ENCODE measurements at places on chromosomes 16 and 17.

DNA sequence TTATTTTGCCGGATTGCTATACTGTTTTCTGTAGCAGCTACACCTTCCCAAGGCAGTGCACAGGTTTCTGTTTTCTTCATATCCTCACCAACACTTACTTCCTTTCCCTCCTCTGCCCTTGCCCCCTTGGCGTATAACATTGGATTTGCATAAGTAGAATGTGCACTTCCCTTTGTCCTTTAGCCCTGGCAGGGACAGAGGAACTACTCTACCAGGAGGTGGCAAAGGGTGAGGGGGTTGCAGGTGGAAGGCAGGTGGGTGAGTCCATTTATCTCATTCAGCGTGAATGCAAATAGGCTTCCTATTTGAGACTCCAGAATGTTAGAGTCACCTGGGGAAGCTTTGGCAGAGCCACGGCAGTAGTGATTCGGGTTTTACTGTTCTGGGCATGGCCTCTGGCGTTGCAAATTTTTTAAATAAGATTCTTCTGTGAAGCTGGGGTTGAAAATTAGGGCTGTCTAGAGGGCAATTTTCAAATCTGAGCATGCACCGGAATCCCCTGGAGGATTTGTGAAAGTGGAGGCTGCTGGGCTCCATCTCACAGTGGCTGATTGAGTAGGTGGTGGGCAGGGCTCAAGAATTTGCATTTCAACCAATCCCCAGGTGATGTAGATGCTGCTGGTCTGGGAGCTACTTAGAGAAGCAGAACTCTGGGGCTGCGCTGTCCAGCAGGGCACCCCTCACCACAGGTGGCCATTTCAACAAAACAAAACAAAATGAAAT lies 84.7 kb downstream of the PLCG2 start:
- DNase-seq = no peak

DNA sequence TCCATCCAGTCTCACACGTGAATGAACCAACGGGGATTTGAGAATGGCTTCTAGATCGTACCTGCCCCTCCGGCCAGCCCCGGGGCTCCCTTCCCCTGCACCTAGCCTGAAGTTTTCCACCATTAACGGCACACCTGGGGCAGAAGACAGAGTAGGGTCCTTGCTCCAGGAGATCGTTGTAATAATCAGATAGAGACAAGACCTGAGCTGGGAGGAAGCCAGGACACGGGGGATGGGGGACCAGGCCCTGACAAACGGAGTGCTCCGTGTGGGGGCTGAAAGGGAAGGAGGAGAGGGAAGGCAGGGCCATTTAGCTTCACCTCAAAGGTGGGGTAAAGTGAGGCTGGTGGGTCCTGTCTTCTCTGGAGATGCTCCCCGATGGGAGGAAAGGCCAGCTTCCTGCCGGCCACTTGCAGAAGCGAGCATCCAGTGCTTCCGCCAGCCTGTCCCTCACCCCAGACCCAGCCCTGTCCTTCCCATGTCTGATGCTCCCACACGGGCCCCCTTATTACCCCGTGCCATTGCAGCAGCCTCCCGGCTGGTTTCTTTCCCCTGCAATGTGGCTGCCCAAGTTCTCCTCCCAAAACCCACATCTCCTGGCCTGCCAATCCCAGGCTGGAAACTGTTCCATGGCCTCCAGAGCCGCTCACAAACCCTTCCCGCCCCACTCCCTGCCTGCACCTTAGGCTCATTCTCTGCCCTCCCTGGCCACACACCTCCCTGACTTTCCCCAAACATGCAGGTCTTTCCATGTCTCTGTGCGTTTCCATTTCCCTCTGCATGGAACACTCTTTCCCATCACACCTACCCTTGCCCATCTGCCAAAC lies 79.3 kb downstream of the MRC2 start:
- DNase-seq = no peak

DNA sequence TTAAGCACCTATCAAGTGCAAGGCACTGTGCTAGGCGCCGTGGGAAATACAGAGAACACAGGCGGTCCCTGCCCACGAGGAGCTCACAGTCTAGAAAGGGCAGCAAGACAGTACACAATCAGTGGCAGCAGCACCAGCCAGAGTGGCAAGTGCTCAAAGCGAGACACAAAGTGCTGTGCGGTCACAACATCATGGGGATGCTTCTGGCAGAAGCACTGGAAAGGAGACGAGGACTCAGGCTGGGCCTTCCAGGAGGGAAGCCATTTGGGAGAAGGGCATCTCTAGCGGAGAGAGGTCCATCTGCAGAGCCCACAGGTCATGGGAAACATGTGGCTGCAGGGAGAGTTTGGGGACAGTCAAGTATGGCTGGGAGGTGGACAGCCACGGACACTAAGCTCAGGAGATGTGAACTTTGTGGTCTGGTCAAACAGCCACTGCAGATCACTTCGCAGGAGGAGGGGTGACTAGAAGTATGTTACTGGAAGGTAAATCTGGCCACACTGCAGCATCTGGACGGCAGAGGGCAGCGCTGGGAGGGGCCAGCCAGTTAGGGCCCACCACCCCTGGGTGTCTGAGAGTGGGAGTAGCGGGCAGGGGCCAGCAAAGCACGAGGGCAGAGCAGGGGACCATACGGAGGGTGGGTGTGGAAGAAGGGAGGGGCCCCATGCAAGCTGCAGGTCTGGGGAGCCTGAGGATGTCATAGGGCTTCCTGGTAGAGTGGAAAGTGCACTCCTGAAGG lies 71.1 kb downstream of the N4BP1 start:
- no peak for DNase-seq

- no peak for DNase-seq
Measured at GRCh38 chr16:22728167-22728836, 85.7 kb upstream of the HS3ST2 start.

- DNase-seq = no peak
Measured at GRCh38 chr16:7439518-7439917, 106.9 kb downstream of the RBFOX1 start.

DNA sequence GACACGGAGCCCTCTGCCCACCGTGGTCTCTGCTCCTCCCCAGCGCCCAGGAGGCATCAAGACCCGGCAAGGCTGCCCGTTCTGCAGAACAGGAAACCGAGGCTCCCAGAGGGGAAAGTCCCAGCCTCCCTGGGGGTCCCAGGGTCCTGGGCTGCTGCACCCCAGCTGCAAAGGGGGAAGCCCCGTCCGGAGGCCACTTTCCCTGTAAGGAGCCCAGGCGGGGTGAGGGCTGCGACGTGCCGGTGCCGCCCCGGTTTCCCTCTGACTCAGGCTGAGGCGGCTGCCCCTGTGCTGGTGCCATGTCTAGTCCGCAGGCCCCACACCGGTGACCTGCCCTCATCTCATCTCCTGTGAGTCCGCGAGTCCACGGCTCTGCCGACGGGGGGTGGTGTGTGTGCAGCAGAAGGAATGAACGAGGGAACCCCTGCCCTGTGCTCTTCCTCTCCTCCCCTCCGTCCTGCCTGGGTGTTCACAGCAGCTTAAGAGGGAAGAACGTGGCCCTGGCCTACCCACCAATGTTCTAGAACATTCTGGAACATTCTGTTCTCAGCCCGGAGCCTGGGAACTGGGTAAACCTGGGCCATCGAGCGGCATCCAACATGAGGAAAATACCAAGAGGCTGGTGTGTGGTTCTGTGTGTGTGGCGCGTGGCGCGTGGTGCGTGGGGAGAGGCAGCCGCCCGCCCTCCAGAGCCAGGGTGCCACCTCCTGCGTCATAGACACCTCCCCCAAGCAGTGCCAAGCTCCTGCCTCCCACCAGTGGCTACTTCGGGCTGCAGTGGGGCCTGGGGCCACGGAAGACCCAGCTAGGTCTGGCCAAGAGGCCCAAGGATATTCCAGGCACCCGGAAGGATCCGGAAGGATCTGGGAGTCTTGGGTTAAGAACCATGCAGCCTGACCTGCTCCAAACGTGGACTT lies 7.0 kb upstream of the CBFA2T3 start:
- DNase-seq = no peak

DNA sequence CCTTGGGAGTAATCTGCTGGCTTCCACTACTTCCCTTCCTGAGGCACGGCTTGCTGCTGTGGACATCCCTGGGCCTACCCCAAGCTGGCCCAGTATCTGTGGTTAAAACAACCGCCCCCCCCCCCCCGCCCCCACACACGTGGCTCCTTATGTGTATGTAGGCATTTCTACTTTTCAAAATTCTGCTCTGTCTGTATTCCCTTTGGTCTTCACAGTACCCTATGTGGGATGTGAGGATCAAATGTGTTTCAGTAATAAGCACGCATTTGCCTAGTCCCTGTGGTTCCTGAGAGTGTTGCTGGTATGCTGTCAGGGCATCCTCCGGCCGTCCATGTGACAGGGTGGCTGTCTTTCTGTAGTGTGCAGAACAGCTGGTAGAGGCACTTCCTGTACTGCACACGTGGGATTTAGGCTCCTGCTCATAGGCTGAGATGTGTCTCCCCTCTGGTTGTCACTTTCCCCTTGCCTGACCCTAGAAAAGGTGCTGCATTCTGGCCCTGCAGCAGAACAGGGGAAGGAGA lies 2.2 kb downstream of the NT5M start:
- no peak for DNase-seq

DNA sequence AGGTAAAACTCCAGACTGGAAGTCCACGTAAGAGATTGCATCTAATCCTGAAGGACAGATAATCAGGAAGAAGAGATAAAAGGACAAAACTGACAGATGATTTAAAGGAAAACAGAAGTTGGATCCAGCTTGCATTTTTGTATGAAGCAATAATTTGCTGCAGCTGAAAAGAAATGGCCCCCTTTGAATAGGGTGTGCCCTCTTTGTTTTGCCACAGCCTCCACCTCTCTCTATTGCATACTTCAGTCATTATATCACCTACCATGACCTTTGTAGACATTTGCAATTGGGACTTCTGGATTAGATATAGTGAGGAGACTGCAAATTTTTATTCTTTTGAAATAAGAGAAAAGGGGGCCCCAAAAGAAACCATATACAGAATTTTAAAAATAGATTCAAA lies 8.1 kb downstream of the NOG start:
- DNase-seq = no peak

- no peak for DNase-seq
Measured at GRCh38 chr16:68659412-68660358, 14.6 kb downstream of the CDH3 start.

- no peak for DNase-seq
Measured at GRCh38 chr17:80251966-80252365, 8.7 kb upstream of the RNF213 start.

GRCh38 chr16:20310421-20311395 lies 16.6 kb downstream of the GP2 start:
- DNase-seq = no peak

DNA sequence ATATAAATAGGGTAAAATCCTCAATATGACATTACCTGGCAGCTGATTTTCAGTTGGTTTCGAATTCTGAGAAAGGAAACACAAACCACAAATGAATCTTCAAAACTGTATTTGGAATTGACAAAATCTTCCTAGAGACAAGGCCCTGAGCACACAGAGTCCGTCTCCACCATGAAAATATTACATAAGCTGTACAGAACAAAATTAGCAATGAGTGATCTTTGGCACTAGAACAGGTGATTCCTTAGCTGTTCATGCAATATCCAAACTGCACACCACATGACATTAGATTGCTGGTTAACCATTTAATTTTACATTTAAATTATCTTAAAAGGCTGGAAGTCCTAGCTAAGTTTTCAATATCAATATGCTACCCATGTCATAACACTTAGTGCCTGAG lies 31.7 kb downstream of the GJC1 start:
- DNase-seq = no peak

DNA sequence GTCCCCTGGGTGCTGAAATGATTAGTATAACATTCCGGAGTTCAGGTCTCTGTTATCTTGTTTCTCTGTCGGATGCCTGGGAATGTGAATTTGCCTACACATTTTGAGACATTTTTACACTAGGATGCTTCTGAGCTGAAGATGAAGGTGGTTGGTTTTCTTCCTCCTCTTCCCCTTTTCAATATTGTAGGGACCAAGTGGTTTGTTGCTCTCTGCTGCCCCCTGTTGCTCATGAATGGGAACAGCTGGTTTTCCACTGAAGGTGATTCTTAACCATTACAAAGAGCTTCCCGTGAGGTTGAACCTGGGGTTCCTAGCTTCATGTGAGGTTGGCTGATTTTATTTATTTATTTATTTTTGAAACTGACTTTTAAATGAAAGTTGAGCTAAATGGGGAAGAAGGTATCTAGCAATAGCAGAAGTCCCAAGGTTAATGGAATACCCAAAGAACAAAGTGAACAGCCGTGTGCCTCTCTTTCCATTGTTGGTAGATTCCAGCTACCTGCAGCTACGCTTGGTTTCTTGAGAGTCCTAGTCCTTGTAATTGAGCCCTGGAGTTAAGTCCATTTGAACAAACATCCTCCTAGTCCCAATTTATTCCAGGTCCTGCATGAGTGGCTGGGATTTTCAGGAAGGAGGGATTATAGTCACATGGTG lies 983.9 kb upstream of the EEF2KMT start:
- no peak for DNase-seq

DNA sequence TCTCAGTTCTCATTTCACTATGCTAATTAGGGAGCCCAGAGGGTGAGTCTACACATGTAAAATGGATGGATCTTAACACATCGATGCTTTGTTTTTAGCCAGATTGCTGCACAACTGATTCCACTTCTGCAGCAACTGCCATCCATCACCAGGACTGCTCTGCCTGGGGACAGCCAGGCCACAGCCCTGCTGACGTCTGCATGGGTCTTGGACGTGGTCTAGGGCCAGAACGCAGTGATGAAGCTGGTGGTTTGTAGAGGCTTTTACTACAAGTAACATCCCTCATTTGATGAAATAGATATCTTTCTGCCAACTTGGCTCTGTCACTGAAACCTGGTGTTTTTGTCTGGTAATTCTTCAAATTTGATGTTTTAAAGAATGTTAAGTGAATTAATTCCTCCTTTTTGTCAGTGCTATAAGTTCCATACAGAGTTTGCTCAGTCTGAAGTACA lies 50.6 kb downstream of the MARCHF10 start:
- DNase-seq = no peak

DNA sequence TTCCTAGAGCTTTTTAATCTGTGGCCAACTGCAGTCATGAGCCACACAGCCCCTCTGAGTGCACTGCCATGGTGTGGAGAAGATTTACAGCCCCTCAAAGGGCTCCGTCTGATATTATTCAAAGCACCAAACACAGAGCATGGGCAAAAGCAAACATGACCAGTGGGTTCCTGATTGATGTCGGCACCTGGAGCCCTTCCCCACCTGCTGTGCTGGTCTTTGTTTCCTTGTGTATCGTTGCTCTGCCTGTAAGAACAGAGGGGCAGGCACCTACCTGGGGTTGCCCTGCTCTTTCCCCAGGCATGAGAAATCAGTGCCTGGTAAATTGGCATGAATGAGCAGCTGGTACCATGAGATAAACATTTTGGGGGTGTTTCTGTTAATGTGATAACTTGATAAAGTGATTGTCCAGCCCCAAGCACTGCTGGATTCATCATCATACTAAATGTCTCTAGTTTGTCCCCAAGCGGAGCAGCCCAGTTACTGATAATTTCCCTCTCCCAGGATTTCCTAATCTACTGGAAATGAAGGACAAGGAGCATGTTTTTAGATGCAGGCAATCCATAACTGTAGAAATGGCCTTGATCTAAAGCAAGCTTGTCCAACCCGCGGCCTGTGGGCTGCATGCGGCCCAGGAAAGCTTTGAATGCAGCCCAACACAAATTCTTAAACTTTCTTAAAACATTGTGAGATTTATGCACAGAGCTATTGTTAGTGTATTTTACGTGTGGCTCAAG lies 5.0 kb upstream of the SPIRE2 start:
- DNase-seq = no peak

GRCh38 chr17:3669085-3669347 lies 404 bp downstream of the EMC6 start:
- DNase-seq = no peak

GRCh38 chr16:50323335-50324011 lies 45.3 kb downstream of the BRD7 start:
- no peak for DNase-seq

GRCh38 chr16:31373235-31373634 lies 18.3 kb downstream of the ITGAX start:
- DNase-seq = no peak
